T-helper 9 cell (primary cell): ENCODE measurements at places on chromosomes 6 and 20.

- no peak for DNase-seq
These were observed 69.8 kb upstream of the FAM184A start for GRCh38 chr6:119148098-119148824.

GRCh38 chr20:56798634-56799033 is 169.5 kb downstream of the TFAP2C start:
- no peak for DNase-seq

DNA sequence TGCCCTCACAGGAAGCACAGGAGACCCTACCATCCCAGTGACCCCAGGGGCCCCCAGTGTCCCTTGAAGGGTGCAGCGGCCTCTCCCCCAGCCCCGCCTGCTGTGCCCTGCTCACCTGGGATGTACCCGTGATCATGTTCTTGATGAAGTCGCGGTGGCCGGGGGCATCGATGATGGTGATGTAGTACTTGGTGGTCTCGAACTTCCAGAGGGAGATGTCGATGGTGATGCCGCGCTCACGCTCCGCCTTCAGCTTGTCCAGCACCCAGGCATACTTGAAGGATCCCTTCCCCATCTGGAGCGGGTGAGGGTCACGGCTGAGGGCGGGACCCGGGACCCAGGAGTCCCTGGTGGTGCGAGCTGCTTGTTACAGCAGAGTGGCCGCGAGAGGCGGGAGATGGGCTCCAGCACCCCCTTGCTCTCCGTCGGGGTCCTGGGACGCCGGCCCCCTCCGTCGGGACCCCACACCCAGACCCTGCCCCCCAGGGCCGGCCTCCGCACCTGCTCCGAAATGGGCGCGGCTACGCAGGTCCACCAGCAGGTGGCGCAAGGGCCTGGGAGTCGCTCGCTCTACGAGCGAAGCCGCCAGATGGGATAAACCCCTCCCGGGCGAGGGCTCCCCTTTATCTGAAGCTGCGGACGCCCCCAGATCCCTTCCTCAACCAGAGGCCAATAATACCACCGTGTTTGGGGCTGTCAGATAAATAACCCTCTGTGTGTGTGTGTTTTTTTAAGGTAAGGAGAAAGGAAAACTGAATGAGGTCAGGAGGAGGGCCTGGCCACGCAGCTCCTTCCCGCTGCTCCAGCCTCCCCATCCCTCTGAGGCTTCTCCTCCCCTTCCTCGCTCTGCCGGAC is 2.9 kb downstream of the EEF1A2 start:
- peak; percentile 84 for DNase-seq

DNA sequence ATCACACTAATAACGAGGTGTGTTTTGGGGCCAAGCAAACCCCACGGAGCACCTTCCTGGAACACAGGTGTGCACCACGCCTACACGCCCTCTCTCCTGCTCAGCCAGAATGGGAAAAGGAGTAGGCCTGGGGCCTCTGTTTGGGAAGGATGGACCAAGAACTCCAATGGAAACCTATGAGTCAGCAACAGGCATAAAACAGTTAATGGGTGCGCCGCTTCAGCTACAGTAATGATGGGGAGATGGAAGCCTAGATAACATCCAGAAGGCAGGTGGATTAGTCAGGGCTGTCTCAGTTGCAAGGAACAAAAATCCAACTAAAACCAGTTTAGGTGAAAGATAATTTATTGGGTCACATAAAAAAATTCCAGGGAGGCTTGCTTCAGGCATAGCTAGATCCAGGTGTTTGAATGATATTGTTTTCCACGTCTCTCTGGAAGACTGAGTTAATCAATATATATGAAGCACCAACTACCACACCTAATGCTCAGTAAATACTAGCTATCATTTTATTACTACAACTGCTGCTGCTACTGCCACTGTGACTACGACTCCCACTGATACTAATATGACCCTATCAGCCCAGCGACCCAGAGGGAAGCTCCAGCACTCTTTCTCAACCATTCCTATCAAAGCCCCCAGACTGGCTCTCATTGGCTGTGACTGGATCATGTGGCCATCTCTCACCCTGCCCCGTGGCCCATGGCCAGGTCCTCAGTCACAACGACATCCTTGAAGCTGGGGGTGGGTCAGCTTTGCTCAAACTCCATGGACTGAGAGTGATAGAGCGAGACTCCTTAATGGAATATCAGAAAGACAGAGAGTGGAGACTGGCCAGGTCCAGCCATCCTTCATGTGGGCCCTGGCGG is 155.2 kb upstream of the PTPN1 start:
- no peak for DNase-seq

- DNase-seq, result no peak
These were observed 47.2 kb upstream of the STMND1 start for GRCh38 chr6:17054647-17055046.

DNA sequence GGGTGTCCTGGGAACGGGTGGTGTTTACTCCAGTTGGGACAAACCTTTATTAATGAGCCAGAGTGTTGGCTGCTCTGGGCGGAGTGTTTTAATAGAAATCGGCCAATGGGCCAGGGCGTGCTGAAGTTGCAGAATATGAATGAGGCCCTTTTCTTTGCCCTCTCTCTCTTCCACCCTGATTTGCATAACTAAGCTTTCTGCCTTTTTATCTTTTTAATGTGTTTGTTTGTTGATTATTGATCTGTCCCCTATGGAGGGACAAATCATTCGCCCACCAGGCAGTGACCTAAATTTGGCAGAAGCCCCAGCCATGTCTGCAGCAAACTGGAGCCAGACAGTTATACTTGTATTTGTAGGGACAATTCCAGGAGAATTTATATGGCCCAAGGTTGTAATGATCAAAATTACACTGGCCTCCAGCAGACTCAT is 420.9 kb downstream of the PREX1 start:
- DNase-seq, result no peak

DNA sequence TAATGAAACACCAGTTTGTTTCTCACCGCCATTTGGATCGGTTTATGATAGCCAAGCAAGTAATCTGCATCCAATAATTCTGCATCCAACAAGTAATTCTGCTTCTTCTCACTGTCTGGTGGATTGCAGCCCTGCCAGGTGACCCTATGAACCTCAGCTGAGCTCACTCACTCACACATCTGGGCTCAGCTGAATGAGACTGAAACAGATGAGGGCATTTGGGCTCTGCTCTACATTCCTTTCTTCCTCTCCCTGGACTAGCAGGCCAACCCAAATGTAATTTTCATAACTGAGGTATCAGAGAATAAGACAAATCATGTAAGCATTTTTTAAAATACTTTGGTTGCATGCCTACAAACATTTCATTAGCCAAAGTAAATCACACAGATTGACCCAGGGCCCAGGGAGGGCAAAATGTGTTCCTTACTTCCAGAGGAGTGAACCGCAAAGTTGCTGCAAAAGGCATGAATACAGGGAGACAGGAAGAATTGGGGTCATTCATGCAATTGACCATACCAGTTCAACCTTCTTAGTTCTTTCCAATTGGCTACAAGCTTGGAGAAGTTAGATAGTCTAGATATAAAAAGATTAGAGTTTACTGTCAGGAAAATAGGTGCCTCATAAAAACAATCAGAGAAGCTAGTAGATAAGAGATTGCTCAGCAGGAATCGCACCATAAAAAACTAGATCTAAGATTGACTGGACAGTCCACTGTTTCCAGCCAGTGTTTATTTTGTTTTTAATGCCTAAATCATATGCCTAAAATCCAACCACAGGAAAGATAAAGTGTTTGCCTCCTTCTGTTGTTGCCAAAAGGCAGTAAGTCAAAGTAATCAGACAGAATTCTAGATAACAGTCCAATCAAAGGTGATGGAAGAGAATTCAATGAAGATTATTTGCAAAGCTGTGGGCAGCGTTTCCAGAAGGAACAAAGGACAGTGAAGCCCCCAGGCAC is 43.7 kb downstream of the CBLN4 start:
- DNase-seq, result no peak

GRCh38 chr6:167573461-167574215 is 248.8 kb downstream of the TTLL2 start:
- DNase-seq, result no peak

DNA sequence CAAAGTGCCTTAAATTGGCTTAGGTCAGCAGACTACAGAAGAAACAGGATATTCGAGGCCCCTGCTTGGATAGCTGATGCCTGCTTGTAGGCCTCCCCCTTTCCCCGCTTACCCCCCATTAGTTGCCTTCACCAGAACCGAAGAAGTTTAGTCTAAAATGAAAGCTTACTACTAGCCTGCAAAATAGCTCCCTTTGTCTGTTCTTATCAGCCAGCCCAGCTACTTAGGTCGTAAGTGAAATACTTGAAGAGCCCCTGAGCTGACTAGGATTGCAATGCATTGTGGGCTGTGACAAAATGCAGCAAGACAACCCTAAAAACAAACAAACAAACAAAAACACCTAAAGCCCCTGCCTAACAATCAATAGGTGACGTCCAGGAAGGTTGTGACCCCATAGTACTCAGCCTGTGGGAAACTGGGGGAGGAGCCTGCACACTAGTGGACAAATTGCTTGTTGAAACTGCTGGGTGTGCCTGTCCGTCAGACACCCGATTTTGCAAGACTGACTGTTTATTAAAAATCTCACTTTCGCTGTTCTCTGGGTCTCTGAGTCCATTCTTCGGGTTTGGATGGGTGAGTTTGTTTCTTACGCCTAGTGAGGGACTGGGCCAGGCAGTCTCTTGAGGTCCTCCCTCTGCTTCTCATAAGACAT is 105.0 kb upstream of the DUSP22 start:
- DNase-seq, result no peak
